ENCODE measurements at places on chromosomes 5 and 9. TPM values are rescaled to one million over a fixed set of nuclear protein-coding genes. Genes with fewer than 3 reads are reported as not detected.
A peak's percentile ranks its signal among the peaks of the same experiment; 100 is the strongest.

DNA sequence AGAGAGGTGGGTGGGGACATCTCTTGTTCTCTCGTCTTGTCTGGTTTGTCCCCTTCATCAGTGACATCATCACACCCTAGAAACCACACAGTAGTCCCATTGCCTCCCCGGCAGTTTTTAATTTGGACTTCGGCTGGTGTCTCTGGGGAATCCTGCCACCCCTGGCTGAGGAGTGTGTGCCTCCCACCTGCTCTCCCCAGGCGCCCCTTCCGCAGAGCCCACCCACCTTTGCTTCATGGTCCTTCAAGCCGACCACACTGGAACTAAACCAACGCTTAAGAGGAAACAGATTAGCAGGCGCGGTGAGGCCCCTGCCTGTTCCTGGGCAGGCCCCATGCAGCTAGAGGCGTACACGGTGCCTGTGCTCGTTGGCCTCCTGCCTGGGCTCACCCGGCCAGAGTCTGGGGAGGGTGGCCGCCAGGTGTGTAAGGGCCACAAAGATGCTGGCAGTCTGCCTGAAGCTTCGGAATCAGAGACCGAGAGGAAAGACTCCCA, 107.6 kb upstream of the SPRY4 start:
- DNase-seq = no peak

DNA sequence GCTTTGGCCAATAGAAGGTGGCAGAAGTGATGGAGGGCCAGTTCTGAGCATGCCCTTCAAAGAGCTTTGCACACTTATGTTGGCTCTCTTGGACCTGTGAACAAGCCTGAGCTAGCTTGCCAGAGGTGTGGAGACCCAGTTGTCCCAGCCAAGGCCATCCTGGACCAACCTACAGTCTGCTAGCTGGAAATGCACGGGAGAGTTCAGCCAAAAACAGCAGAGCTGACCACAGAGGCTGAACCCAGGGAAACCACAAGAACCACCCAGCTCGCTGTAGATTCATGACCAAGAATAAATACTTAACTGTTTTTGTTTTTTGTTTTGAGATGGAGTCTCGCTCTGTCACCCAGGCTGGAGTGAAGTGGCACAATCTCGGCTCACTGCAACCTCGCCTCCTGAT, 65.4 kb upstream of the HAND1 start:
- DNase-seq = peak; percentile 11

DNA sequence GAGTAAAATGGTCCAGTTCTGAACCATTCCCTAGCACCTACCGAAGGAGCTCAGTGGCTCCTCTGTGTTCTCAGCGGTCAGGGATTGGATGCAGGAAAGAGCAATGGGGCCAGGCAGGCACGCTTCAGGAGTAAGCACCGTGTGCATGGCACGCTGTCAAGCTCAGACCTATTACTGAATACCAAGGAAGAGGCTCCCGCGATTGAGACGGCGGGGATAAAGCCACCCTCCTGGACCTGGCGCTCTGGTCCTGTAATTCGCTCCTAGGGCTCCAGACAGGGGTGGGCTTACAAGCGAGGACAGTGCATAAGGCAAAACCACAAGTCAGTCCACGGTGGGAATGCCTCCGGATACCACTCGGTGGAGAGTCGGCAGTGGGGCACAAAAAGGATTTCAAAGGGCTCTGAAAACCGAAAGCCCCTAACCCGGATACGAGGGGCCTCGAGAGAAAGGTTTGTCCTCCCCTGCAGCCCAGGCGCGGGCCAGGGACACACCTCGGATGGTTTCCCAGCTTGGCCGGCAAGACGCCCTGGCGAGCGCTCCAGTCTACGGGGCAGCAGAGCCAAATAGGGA, 988 bp downstream of the OXCT1 start:
- DNase-seq = no peak

- no peak for DNase-seq
Observed at GRCh38 chr5:66021585-66021984, 95.2 kb downstream of the ERBIN start.

DNA sequence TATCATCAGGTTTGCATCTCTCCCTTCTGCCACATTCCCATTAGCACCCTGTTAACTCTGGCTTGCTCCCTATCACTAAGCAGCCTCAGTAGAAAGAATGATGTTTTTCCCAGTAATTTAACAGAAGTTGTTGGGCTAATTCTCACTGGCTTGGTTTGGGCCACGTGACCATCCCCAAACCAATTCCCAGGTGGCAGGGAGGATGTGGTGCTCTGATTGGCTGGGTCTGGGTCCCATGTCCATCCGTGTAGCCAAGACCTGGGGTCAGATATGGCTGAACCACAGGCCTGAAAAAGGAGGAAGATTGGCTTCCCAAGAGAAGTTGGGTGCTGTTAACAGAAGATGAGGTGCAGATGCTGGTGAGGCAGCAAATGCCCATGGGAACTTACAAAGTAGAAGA, 122.0 kb downstream of the BOD1 start:
- no peak for DNase-seq

- peak; percentile 87 for DNase-seq
Observed at GRCh38 chr5:173329491-173330337, 1.5 kb upstream of the STC2 start.

DNA sequence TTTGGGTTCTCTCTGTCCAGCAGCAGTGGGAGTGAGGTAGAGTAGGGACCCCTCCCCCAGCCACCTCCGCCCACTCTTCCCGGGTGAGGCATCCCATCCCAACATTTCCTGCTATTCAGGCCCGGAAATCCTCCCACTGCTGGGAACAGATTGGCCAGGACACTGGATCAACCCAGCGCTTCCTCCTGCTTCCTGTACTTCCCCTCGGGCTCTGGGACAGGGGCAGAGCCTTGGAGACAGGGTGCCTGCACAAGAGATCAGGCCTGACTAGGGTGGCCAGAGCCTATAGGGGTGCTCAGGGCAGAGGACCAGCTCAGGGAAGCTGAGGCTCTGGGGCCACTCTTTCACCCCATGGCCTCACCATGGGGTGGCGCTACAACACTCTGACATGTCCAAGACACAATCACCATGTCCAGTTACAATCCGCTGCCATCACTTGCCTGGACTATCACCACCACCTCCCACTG, 14.5 kb downstream of the SH2D3C start:
- DNase-seq = no peak

DNA sequence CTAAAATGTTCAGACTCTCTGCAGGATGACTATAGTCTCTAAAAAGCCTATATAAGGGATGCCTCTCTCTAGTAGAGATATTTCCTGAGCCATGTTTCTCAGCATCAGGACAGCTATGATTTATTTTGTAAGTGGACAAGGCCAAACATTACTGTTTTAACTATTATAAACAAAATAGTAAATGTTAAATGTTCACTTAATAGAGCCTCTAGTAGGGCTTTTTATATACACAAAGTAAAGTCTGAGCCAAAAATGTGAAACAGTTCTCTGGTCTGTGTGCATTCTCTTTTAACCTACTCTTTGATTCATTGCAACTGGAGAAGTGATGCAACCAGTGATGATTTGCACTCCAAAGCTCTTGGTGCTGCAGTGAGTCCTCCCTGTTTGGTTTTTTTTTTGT, 220.5 kb downstream of the GDNF start:
- no peak for DNase-seq

DNA sequence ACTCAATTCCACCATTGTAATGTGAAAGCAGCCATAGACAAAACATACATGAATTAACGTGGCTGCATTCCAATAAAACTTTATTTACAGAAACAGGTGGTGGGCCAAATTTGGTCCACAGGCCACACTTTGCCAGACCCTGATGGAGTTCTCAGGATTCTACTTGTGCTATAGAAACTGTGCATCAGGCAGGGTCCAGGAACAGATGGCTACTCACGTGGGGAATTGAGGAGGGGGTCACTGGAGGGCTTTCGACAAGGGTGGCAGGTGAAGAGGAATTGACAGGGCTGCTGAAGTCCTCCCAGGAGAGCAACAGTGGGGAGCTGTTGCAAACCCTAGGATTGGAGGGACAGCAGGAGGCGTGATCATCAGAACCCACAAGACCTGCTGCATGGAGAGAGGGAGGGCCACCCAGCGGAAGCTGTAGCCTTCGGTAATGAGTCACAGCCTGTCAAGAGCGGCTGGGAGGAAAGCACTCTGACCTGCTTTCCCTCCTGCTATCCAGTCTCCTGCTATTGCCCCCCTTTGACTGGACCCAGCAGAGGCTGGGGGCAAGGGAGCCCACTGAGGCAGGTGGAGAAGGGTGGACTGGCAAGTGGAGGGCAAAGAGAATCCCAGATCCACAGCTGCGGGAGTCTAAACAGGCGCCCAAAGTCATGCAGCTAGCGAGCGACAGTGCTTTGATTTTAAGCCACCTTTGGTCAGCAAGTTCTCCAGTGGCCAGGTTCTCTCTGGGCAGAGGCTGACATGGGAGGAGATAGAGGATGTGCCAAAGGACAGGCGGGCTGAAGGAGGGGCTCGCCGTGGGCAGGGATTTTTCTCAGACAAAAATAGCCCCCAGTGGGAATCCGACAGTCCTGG, 138.3 kb upstream of the SMIM23 start:
- peak; percentile 39 for DNase-seq

DNA sequence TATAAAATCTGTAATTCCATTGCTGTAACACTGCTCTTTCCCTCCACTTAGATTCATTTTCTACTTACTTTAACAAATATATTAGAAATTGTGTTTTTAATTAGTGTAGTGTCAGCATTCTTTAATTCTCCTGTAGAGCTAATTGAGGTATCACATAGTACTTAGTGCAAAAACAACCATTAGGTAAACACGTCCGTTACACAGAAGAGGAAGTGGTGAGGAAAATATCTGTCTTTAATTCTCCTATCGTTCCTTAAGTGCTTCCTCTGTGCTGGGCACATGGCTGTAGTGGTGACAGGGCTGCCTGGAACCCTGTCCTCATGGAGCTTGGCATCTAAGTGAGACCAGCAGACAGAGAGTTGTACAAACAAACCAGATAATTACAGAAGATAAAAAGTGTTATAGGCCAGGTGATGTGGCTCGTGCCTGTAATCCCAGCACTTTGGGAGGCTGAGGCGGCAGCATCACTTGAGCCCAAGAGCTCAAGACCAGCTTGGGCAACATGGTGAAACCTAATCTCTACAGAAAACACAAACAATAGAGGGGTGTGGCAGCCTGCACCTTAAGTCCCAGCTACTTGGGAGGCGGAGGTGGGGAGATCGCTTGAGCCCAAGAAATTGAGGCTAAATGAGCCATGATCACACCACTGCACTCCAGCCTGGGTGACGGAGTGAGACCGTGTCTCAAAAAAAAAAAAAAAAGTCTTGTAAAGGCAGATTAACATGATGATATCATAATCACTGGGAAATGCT, 36.4 kb downstream of the PARP8 start:
- no peak for DNase-seq

GRCh38 chr9:89606049-89606623, 1.3 kb downstream of the GADD45G start:
- DNase-seq = peak; percentile 81

GRCh38 chr5:7904170-7904569, 35.2 kb downstream of the MTRR start:
- DNase-seq = peak; percentile 44

GRCh38 chr5:138981586-138981985, 106.5 kb upstream of the LRRTM2 start:
- DNase-seq = no peak

DNA sequence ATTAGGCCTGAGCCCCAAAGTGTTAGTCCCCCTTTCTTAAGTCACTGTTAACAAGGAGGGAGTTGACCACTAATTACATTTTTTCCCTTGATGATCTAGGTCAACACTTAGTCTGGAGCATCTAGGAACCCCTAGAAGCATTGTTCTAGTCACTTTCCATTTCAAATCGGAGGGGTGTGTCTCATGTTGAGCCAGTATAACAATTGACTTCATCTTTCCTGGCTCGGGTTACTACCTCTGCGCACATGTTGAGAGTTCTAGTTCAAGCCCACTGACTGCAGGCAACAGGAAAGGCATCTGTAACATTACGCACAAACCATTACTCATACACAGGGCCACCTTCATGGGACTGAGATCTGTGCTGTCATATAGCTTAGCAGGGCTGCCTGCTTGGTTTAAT, 164.9 kb downstream of the NTRK2 start:
- DNase-seq = no peak

- DNase-seq = peak; percentile 83
Observed at GRCh38 chr9:14315875-14316601, 2.1 kb upstream of the NFIB start.

GRCh38 chr5:55231919-55232270, 1.5 kb downstream of the CCNO start:
- DNase-seq = no peak

DNA sequence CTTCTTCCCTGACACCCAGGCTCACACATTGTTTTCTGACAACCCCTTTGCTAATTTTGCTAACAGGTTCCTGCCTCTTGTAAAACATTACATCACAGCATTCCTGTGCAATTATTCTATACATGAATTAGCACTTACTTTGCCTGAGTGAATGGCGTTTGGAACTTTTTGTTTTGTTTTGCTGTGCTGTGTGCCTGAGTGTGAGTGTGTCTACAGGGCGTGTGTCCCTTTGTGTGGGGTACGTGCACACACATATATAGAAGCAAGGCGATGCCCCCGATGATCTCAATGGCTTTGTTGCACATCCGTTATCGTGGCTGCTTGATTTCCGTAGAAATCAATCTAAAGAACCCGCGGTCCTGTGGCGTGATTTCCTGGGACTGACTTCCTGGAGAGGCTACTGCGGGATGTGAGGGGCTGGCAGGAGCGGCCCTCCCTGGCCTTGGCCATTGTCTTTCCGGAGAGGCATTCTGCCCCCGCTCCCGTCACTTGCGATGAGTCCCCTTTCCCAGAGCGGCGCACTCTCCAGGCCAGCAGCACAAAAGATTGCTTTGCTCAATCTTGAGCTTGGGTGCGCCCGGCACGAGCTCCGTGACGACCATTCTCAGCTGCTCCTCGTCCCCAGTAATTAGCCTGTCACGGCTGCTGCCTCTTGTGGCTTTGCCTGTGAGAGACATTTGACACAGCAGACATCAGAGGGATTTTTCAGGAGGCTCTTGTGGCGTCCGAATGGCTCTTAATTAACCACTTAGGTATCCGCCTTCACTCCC, 398.1 kb upstream of the IRX1 start:
- peak; percentile 43 for DNase-seq

DNA sequence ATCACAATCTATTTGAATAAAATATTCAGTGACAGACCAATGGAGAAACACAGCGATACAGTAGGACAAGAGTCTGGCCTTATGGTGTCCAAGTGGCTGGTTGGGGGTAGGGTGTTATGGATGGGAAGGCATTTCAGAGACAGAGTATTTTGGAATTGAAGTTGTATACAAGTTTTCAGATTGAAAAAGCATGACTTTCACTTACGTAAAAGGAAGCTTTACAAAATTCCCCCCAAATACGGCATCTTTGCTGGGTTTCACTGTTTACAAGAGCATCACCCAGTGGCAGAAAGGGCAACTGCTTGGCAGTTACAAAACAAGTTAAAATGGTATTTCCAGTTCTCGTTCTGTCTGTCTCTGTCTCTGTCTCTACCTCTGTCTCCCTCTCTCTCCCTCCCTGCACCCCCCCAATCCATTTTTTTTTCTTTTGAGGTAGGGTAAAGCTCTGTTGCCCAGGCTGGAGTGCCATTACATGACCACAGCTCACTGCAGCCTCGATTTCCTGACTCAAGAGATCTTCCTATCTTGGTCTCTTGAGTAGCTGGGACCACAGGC, 86.2 kb downstream of the PTPN3 start:
- no peak for DNase-seq

- no peak for DNase-seq
Observed at GRCh38 chr5:180599590-180599914, 8.3 kb upstream of the SCGB3A1 start.

GRCh38 chr9:4904322-4905134, 80.5 kb upstream of the JAK2 start:
- no peak for DNase-seq

- no peak for DNase-seq
Observed at GRCh38 chr5:579211-579610, 32.9 kb upstream of the CEP72 start.

DCTN4 gene
- 20.7 TPM for total RNA-seq

ORM1 gene
- total RNA-seq = not detected

CTSV gene
- 3.0 TPM for total RNA-seq

SAXO1 gene
- total RNA-seq = not detected

TPPP gene
- total RNA-seq = not detected

All from Caki2 (cell line).